ENCODE measurements at places on chromosomes 3 and 15.

GRCh38 chr3:124972457-124972856, 37.9 kb upstream of the MUC13 start:
- no peaks in the 10 kb centered on the region for H3K27me3 ChIP-seq
- H3K4me3 ChIP-seq, result no peak overlapping the region
- H3K27ac ChIP-seq, result no peak overlapping the region
- DNase-seq, result no peak
- no peaks in the 10 kb centered on the region for H3K36me3 ChIP-seq

GRCh38 chr15:61090386-61091288, 138.5 kb downstream of the RORA start:
- peaks cover 24% of the 10 kb centered on the region for H3K4me1 ChIP-seq
- H3K36me3 ChIP-seq, result no peaks in the 10 kb centered on the region
- no peak overlapping the region for H3K27ac ChIP-seq

DNA sequence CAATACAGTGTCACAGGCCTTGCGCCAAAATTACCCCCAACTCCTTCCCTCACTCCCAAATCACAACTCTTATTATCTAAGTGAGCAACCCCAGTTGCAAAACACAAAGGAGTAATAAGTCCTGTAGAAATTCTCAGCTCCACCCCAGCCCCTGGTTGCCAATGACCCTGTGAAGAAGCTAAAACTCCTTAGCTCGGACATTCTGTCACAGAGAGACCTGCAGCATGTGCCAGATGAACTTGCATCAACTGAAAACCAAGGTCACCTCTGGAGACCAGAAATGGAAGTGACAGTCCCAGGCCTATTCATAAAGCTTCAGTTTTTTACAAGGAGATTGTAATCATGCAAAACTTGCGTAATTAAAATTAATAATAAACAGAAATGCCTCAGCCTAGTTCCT, 55.2 kb downstream of the RBPMS2 start:
- H3K4me1 ChIP-seq, result no peaks in the 10 kb centered on the region
- 0 out of 2 replicates have a peak overlapping the region, but pooled peaks have one; percentile 59 for H3K27ac ChIP-seq
- H3K4me3 ChIP-seq, result no peak overlapping the region
- no peak for DNase-seq
- no peaks in the 10 kb centered on the region for H3K27me3 ChIP-seq

- H3K4me1 ChIP-seq, result no peaks in the 10 kb centered on the region
- H3K27me3 ChIP-seq, result no peaks in the 10 kb centered on the region
- H3K27ac ChIP-seq, result no peak overlapping the region
- H3K4me3 ChIP-seq, result no peak overlapping the region
- no peak for DNase-seq
- H3K36me3 ChIP-seq, result no peaks in the 10 kb centered on the region
These were observed 26.2 kb downstream of the RTP3 start for GRCh38 chr3:46524008-46524407.

DNA sequence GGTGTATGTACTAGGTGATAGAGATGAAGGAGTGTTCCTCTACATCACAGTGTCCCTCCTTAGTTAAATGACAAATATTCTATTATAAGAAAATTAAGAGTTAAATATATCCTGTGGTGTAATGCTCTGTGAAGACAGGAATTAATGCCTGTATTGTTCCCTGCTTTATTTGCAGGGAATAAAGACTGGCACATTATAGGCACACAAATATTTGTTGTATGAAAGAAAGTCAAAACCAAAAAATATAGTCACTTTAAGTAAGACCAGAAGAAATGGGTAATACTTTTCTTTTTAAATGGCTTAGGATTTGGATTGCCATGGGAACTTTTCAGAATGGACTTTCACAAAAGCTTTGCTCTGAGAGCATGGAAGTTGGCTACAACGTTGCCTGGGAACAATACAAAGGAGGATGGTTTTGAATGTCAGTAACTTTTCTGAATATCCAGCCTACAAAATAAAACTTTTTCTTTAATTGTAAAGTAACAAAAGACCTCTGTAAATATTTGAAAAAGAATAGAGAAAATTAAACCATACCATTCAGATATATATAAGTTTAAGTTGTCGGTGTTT, 158.0 kb upstream of the P2RY1 start:
- DNase-seq, result no peak
- no peak overlapping the region for H3K27ac ChIP-seq
- no peak overlapping the region for H3K4me3 ChIP-seq
- no peaks in the 10 kb centered on the region for H3K4me1 ChIP-seq

DNA sequence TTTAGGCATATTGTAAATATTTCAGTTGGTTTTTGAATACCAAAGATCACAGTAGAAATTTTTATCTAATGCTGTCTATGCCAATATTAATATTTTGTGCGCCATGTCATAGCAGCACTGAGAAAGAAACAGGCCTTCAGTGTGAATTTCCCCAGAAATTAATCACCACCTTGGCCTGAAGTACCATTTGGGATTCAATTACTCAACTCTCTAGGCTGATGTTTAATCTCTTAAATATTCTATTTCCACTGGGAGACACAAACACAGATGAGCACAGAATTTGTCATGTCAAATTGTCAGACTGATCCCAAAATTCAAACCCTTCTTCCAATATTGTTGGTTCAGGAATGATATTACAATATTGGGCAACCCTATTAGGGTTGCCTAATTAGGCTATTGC, 509.3 kb downstream of the ROBO1 start:
- no peaks in the 10 kb centered on the region for H3K4me1 ChIP-seq
- H3K27ac ChIP-seq, result no peak overlapping the region
- H3K36me3 ChIP-seq, result no peaks in the 10 kb centered on the region
- no peak overlapping the region for H3K4me3 ChIP-seq
- no peaks in the 10 kb centered on the region for H3K27me3 ChIP-seq
- no peak for DNase-seq

DNA sequence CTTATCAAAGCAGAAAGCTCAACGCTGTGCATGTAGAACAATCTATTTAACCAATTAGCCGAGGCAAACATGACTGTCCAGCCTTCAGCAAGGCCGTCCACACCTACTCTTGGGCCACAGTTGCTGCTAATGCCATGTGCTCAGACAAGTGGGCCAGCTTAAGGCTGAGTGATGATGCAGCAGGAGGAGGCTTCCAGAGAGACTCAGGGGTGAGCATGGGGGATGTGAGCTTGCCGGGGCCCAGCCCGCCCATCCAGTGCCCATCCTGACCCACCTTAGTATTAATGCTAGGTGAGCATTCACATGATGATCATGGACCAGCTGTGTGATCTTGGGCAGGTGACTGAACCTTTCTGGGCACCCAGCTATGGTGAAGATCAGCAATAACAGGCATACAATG, 150.1 kb downstream of the TPRA1 start:
- H3K27me3 ChIP-seq, result no peaks in the 10 kb centered on the region
- peaks cover 11% of the 10 kb centered on the region for H3K4me1 ChIP-seq
- DNase-seq, result no peak
- H3K36me3 ChIP-seq, result no peaks in the 10 kb centered on the region

DNA sequence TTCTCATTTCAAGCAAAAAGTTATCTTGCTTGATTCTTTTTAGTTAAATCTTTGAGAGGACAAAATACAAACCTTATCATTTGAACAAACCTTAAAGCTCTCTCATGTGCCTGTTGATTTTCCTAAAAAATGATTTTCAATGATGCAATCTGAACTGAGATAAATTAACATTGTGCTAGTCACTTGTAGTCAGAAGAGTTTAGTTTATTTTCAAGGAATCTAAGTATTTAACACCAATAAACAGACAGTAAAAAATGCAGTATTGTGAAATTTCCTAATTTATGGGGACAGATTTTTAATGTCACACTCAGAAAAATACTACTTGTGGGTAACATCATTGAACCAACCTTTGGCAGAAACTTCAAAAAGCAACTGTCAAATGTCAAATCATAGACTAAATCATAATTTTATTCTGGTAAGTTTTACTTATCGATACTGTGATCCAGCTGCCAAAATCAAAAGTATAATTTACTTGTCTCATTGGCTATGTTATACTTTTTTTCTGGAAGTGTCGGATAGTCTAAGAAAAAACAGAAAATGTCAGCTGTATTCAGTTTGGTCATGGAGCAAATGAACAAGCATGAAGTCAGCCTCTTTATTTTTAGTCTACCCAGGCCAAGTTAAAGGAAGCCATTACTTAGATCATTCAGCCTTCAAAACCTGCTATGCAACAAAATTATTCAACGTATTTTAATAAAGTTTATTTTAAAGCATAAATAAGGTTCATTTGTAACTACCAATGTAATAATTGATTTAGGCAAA, 52.4 kb upstream of the FNDC3B start:
- H3K4me3 ChIP-seq, result no peak overlapping the region
- H3K4me1 ChIP-seq, result no peaks in the 10 kb centered on the region
- no peaks in the 10 kb centered on the region for H3K27me3 ChIP-seq
- H3K27ac ChIP-seq, result no peak overlapping the region
- H3K36me3 ChIP-seq, result no peaks in the 10 kb centered on the region
- DNase-seq, result no peak

- H3K4me3 ChIP-seq, result no peak overlapping the region
- no peaks in the 10 kb centered on the region for H3K27me3 ChIP-seq
- H3K4me1 ChIP-seq, result no peaks in the 10 kb centered on the region
- peak; percentile 29 for DNase-seq
These were observed 166.4 kb upstream of the TLE3 start for GRCh38 chr15:70264014-70264582.

GRCh38 chr15:70095408-70096214, 2.1 kb downstream of the TLE3 start:
- DNase-seq, result peak; percentile 86
- H3K27me3 ChIP-seq, result peaks cover 45% of the 10 kb centered on the region
- H3K4me3 ChIP-seq, result peak overlapping the region; percentile 85
- peaks cover 45% of the 10 kb centered on the region for H3K4me1 ChIP-seq

DNA sequence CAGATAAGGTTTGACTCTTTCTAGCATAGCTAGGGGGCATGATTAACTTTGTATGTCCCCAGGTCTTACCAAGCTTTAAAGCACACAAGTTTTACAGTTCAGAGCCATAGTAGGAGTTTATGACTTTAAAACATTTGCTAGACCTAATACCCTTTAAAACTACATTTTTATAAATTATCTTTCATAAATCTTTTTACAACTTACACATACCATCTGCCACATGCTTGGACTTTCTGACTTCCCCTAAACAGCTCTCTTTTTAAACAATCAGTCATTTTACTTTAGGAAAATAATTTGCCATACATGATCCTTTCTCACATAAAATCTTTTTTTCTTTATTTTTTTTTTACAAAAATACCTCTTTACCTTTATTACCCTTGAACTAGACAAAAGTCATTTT, 735.3 kb upstream of the CADM2 start:
- H3K36me3 ChIP-seq, result peaks cover 23% of the 10 kb centered on the region
- H3K27ac ChIP-seq, result no peak overlapping the region
- H3K4me3 ChIP-seq, result no peak overlapping the region
- DNase-seq, result peak; percentile 17
- no peaks in the 10 kb centered on the region for H3K4me1 ChIP-seq

GRCh38 chr3:194339840-194340239, 11.3 kb downstream of the CPN2 start:
- peak; percentile 43 for DNase-seq
- H3K4me3 ChIP-seq, result no peak overlapping the region
- no peak overlapping the region for H3K27ac ChIP-seq

DNA sequence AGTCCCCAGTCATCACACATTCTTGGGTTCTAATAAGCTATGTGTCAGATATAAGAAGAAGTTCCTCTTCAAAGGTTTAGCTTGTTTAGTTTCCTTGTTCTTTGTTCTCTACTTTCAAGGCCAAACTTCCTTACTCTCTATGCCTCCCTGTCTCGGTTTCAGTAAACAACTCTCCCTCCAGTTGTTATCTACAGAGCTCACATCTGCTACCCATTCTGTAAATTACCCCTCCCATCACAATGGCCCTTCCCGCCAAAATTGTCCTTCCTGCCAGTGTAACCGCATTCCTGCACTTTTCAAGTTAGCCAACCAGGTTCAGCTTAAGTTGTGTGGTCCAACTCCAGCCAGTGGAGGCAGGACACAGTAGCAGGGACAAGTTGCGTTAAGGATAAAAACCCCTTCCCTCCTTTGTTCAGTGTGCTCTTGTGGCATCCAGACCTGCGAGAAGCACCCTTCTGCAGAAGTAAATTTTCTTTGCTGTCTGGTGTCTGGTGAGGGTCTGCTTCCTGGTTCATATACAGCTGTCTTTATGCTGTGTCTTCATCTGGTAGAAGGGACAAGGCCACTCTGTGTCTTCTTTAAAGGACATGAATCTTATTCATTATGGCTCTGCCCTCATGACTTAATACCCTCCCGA, 342.1 kb upstream of the GRM7 start:
- no peaks in the 10 kb centered on the region for H3K27me3 ChIP-seq
- no peaks in the 10 kb centered on the region for H3K36me3 ChIP-seq
- no peak overlapping the region for H3K4me3 ChIP-seq
- no peak for DNase-seq
- H3K27ac ChIP-seq, result no peak overlapping the region
- H3K4me1 ChIP-seq, result no peaks in the 10 kb centered on the region

DNA sequence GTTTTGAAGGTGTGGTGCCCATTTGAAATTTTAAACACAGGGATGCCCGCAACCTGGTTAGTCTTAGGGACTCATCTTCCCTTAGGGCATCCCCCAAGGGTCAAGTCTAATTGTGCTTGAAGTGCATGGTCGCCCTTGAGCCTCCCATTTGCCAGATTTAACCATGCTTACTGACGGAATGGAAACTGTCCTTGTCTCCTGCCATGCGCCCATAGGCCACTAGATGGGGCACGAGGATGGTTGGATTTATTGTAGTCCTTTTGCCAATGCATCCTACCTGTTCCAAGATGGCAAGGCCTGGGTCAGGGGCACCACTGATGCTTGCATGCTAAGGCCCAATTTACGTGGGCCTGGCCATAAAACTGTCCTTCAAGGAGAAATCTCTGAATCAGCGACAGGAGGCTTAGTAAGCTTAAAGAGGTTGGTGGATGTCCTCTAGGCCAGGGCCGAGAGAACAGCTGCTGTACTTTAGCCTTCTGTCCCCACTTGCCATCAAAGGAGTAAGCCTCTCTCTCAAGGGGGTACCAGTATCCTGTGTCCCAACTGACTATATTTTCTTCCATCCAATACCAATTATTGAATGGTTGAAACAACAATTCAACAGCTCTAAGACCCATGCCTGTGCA, 355.4 kb downstream of the OTOL1 start:
- DNase-seq, result peak; percentile 72
- no peaks in the 10 kb centered on the region for H3K4me1 ChIP-seq
- no peak overlapping the region for H3K4me3 ChIP-seq
- H3K27ac ChIP-seq, result no peak overlapping the region
- H3K27me3 ChIP-seq, result no peaks in the 10 kb centered on the region
- no peaks in the 10 kb centered on the region for H3K36me3 ChIP-seq

- H3K4me3 ChIP-seq, result no peak overlapping the region
- no peaks in the 10 kb centered on the region for H3K4me1 ChIP-seq
- DNase-seq, result no peak
- no peaks in the 10 kb centered on the region for H3K36me3 ChIP-seq
These were observed 41.8 kb downstream of the CBLB start for GRCh38 chr3:105826778-105827634.

GRCh38 chr3:113249111-113249510, 37.8 kb downstream of the BOC start:
- H3K27ac ChIP-seq, result no peak overlapping the region
- no peaks in the 10 kb centered on the region for H3K27me3 ChIP-seq

DNA sequence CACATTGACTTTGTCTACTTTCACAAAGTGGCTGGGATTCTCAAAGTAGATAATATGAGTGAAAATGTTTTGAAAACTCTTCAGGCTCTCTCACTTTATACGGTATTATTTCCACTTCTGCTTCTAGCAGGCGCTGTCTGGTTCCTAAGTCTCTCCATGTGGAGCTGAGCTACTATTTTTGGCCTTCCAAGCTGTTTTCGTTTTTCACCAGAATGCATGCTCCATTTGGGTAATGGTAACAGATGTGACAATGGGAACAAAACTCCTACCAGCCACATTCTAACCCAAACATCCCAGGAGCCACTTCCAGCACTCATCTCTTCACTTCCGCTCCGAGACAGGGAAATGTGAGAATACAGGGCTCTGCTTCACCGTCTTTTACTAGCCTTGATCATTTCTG, 586.7 kb downstream of the NTRK3 start:
- H3K4me1 ChIP-seq, result no peaks in the 10 kb centered on the region
- H3K27ac ChIP-seq, result no peak overlapping the region
- no peak for DNase-seq
- 0 out of 2 replicates have a peak, but pooled peaks cover 8% of the 10 kb centered on the region for H3K36me3 ChIP-seq
- H3K4me3 ChIP-seq, result no peak overlapping the region
